HCT116 (cell line): ENCODE measurements at places on chromosomes 7 and 10.
A peak's percentile ranks its signal among the peaks of the same experiment; 100 is the strongest.

GRCh38 chr7:76125560-76125959 is 76.1 kb upstream of the SRRM3 start:
- DNase-seq, result no peak

DNA sequence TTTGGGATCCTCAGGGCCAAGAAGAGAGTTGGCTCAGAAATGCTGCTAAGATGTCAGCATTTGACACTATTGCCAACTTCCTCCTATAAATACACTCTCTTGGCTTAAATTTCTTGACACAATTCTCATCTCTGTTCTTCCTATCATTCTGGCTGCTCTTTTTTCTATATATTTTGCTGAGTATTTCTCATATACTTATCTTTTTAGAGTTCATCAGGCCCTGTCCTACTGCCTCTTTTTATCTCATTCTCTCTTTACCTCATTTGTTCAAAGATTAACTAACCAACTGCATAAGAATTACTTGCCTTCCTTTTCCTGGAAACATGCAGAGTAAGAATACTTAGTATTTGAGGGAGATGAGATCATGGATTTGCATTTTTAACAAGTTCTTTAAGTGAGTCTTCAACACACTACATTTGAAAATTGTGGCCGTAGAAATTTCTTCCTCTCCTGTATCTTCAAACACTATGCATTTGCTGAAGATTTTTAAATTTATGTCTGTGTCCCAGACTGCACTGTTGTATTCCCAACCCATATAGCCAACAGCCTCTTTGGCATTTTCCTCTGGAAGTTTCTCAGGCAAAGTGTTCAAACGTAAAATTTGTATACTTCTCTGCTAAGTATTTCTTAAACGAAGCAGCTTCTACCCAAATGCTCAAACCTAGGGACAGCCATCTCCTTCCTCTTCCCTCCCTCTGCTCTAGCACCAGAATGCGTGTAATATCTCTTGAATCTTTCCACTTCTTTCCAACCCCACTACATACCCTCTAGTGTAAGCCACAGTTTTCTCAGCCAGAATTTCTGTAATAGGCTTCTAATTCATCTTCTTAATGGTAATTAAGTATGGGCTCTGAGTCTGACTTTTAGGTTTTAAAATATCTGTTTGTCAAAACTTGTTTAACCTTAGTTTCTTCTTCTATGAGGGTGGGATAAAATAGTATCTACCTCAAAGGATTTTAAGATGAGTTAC is 35.5 kb downstream of the ARL4A start:
- no peak for DNase-seq

GRCh38 chr7:105896407-105896911 is 20.1 kb upstream of the ATXN7L1 start:
- DNase-seq, result no peak

- DNase-seq, result no peak
Measured at GRCh38 chr7:143284591-143285469, at the start of gene TMEM139. TSS of gene TMEM139 (plus strand) at chr7:143284958. CDS start at chr7:143285958, 1,000 bp downstream.

DNA sequence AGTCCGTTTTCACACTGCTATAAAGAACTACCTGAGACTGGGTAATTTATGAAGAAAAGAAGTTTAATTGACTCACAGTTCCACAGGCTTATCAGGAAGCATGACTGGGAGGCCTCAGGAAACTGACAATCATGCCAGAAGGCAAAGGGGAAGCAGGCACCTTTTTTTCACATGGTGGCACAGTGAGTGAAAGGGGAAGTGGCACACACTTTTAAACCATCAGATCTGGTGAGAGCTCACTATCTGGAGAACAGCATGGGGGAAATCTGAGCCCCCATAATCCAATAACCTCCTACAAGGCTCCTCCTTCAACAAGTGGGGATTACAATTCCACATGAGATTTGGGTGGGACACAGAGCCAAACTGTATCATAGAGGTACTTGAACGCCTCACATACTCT is 30.0 kb downstream of the AGR3 start:
- no peak for DNase-seq

DNA sequence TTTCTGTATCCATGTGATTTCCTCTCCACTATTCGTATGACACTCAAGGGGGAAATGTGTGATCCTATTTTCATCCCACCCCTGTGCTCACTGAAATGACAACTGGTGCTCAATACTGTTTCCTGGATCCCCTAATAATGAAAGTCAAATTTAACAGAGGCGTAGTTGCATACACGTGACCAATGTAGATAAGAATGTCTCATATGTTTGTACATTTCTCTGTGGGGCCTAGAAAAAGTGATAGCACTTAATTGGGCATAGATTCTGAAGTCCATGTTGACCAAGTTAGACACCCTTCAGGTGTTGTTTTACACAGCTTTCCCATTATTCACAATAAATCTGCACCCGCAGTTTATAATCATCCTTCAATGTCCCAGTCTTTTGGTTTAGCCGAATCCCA is 59.1 kb downstream of the JAZF1 start:
- DNase-seq, result no peak

DNA sequence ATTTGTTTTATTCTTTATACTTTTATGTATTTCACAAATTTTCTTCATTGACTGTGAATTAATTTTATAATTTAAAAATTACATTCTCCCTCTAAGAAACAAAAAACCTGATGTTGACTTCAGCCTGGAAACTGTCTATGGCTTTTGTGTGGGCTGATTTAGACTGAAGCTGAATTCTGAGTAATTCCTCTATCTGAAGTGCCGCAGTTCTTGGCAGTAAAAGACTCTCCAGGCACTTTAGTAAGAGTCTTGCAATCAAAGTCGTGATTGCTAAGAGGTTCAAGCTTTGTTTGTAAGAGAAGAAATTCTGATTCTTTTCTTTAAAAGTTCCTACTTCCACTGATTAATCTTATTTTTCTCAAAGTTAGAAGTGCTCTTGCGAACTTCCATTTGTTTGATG is 3.4 kb upstream of the CEP41 start:
- DNase-seq, result no peak

DNA sequence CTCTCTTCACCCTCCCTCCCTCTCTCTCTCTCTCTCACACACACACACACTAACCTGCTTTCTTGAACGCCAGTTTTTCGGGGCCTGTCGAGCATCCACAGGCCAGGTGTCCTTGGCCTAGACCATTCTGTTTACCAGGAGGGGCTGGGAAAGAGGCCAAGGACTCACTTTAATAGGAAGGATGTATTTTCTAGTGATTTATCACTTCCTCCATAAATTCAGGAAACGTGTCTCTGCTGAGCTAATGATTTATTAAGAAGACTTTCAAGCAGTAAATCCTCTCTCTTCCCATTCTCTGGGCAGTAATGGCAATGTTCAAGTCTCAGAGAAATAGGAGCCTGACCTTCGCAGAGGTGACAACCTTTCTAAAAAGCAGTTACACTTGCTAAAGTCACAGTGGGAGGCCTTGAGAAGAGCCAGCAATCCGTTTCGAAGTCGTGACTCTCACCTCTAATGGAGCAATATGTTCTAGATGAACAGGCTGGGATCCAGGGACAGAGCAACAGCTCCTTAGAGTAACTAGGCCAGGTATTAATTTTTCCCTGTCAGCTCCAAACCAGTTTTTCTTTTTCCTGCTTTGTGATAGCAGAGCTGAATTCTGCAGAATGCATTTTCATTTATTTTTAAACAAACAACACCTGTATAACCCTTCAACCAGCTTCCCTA is 1357.5 kb upstream of the SORCS1 start:
- DNase-seq, result no peak

GRCh38 chr10:127154831-127155620 is 41.4 kb downstream of the INSYN2A start:
- no peak for DNase-seq

- no peak for DNase-seq
Measured at GRCh38 chr10:106189292-106189691, 975.2 kb downstream of the SORCS1 start.

GRCh38 chr7:123580406-123581161 is 21.0 kb upstream of the ASB15 start:
- peak; percentile 35 for DNase-seq

- peak; percentile 33 for DNase-seq
Measured at GRCh38 chr10:97278491-97278989, 13.9 kb downstream of the ARHGAP19 start.

DNA sequence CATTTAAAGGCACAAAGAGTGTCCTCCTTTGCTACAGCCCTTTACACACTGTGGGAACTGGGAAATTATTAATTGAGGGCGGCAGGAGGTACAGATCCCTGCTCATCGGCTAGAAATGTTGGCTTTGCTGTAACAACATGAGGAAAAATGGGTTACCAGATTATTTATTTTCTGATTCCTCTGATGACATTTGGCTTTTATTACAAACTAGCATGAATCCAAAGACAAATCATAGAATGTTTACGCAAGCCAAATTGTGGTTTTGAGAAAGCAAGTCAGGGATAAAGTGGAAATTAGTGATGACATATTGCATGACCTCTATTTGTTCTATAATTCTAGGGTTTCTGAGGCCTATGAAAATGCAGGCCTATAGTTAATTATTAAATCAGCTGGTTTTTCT is 126.1 kb upstream of the TMEM196 start:
- DNase-seq, result no peak

DNA sequence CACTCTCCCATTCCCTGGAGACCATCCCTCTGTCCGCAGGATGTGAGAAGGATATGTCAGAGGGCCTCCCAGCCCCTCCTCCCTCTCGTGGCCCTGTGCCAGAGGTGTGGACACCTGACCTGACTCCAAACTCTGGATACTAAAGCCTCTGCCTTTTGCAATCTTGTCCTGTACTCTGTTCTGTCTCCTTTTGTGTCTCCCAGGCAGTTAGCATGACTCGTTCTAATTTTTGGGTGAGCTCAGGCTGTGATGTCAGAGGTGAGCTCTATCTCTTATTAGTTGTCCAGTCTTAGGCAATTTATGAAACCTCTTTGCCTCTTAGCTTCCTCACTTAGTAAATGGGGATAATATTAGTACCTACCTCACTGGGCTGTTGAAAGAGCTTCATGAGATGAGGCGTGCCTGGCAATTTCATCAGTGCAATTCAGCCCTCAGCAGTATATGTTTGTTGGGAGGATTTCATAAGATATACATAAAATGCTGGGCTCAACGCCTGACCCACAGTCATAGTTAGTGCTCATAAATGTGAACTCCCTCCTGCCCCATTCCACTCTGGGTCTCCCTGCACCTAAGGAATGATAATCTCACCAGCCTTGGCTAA is 10.9 kb downstream of the MARVELD1 start:
- DNase-seq, result no peak

DNA sequence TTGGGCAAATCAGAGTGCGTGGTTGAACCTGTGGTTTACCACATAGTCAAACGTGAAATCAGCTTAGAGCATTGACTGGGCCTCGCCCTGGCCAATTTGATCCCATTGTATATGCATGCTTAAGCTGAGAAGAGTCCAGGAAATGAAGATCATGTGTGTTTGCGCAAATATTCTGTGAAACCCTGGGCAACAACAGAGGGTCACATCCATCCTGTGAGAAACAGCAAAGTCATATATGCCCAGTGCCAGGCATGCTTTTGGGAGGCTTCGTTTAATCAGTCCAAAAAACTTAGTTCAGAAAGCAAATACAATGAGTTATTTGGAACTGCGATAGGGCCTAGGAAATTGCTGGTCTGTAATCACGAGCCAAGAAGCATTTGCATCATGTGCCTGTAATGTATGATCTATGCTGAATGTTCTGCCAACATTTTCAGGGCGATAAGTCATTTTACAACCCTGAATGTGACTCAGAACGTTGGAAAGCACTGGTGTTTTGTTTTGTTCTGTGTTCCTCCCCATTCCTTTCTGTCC is 412.1 kb upstream of the CELF2 start:
- DNase-seq, result no peak
